CD14-positive monocyte (primary cell): ENCODE measurements at places on chromosomes 13 and 19.

DNA sequence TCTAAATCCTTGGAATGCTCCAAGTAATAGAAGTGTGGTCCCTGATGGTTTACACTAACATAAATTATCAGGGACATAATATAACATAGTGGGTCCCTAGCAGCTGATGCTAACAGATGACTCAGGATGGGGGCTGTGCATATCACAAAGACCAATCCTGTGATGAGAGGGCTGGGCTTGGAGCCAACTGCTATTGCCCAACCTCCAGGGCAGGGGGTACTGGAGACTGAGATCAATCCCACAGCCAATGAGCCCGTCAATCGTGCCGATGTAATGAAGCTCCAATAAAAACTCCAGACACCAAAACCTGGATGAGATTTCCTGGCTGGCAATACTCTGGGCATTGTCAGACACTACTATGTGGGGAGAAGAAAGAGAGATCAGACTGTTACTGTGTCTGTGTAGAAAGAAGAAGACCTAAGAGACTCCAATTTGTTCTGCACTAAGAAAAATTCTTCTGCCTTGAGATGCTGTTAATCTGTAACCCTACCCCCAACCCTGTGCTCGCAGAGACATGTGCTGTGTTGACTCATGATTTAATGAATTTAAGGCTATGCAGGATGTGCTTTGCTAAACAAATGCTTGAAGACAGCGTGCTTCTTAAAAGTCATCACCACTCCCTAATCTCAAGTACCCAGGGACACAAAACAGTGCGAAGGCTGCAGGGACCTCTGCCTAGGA is 33.4 kb downstream of the ABCC4 start:
- DNase-seq, result no peak

DNA sequence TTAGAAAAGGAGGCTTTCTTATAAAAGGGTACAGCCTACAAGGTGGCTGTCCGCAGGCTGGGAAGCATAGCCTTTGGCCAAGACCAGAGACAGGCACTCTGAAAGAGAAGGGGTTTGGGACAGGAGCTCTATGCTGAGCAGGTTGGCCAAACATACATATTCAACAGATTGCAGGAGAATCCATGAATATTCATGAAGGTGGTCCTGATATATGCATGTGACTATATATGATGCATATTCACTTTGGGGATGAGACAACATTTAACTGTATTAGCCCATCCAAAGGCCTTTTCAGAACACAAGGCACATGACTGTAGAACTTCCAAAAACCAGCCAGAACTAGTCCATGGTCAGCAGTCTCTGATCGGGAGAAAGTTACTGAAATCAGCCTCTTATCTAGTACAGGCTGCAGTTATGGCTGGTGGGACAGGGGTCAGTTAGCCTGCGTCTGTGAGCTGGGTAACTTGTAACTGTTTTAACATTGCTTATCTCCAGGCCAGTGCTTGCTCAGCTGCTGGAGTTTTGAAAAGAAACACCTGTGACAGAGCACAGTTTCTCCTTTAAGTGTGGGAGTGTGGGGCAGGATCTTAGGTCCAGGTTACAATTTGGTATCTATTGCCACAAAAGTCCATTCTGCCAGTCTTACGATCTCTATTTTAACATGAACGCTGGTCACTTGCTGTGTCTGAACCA is 924.2 kb downstream of the UQCRFS1 start:
- DNase-seq, result no peak

DNA sequence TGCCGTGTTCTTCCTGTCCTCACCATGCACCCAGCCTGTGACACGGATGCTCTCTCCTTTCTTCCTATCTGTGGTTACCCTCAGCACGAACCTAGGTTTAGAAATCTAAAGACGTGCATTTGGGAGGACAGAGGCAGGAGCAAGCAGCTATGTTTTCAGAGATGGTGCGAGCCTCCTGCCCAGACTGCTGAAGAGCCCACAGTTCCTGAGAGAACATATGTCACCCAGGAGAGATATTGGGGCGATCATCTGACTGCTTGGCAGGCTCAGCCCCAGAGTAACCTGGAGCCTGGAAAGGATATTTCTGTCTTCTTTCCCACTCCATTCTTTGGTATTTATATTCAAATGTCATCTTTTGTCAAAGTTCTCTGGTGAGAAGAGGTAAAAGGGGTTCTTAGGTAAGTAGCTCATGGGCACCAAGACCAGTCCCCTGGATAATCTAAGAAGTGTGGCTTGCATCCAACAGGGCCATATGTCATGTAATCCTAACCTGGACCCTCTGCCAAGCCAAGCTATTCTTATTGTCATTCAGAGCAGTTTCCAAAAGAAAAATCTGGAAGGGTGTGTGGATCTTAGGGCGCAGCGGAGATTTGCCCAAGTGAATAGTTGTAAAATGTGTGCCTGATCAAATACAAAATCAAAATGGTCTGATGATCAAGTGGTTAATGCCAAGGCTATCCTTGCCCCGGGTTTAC is 59.5 kb downstream of the FGF9 start:
- DNase-seq, result no peak

- peak; percentile 82 for DNase-seq
These were observed 6.9 kb upstream of the CBY2 start for GRCh38 chr13:45695198-45695730.

DNA sequence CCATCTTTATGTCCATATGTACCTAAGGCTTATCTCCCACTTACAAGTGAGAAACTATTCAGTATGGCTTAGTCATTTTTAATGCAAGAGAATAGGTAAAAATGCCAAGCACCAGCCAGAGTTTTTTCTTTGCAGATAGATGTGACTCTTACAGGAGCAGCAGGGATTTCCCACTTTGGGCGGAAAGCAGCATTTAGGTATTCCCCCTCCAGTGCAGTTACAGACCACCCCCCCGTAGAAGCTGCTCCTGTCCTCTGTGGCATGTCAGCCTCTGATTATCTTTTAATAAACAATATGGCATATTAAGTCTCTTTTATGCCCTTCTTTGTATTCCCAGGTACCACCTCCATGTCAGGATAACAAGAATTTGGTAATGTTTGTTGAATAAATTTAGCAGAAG is 24.7 kb upstream of the USPL1 start:
- no peak for DNase-seq

GRCh38 chr19:771332-771785 is 20.4 kb downstream of the MISP start:
- peak; percentile 51 for DNase-seq

DNA sequence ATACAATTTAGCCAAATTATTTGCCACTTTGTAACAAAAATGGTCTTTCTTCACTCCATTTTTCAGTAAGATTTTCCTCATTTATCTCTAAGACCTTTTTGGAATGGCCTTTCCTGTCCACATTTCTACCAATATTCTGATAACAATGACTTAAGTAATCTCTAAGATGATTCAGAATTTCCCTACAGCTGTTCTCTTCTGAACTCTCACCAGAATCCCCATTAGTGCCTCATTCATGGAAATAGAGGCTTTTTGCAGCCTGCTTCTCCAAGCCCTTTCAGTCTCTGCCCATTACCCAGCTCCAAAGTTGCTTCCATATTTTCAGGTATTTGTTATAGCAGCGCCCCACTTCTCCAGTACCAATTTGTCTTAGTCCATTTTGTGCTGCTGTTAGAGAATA is 867.0 kb downstream of the GPC5 start:
- no peak for DNase-seq

DNA sequence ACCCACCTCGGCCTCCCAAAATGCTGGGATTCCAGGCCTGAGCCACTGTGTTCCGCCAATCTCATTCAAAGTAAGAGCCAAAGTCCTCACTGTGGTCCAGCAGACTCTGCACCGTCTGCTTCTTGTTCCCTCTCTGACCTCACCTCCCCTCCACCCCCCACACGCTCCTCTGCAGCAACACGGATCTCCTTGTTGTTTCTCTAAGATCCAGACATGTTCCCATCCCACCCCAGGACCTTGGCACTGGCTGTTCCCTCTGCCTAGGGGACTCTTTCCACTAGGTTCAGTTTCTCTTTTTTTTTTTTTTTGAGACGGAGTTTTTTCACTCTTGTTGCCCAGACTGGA is 38.4 kb downstream of the LTBP4 start:
- DNase-seq, result no peak

- no peak for DNase-seq
These were observed 12.4 kb upstream of the GRWD1 start for GRCh38 chr19:48433337-48433736.

DNA sequence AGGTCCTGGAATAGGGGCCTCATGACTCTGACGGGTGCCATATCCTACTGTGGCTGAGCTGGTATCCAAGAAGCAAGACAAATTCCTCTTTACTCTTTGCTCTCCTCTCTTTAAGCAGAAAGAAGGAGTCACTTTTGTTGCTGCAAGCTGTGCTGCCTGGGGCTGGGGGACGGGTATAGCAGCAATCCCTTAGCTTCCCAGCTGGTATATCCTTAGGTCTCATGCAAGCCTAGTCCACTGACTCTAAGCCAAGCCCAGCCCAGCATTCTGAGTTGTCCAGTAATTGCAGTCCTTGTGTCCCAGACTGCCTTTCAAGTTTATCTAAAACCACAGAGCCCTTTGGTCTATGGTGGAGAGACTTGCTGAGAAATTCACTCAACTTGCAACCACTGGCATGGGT is 893.0 kb upstream of the PRR20A start:
- DNase-seq, result no peak

DNA sequence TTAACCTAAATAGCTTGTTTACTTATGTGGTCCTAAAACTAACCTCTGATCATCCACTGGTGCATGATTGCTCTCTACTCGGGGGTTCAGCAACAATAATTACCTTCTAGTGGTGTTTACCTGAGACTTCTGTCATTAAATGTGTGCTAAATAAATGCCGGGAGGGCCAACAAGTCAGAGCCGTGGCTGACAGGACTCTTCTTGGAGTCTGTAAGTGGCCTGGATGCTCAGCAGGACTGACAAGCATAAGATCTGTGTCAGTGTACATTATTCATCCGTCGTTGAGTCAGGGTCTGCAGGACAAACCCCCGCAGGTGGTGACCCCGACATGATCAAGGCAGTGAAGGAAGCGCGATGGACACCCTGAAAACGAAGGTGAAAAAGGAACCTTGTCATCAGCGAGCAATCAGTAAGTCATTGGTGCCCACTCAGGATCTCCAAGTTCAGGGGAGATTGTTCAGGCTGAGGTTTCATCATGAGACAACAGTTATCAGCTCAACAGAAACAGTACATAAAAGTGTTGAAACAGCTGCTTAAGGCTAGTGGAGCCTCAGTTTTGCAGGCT is 1466.9 kb downstream of the UQCRFS1 start:
- DNase-seq, result no peak

DNA sequence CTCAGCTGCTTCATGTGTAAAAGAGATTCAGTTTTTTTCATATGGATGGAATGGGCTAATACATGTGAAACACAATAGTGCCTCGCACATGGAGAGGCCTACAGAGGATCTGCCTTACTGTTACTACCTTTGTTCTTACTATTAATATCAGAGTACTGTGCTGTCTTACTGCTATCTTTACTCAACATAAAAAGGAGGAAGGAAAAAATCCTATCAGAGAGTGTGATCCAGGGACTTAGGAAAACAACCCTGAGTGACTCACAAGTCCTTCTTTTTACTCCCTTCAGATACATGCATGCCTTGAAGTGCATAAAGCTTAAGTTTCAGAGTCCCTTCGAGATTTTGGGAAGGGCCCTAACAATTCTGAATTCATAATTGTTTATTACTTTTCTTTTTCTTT is 136.8 kb downstream of the TBC1D4 start:
- no peak for DNase-seq
